A549 treated with DMSO at 1 μM for 4 hours (cell line): ENCODE measurements at places on chromosomes 2 and 18. TPM values are rescaled to one million over a fixed set of nuclear protein-coding genes. Genes with fewer than 3 reads are reported as not detected.

Gene LYPD6B
- not detected in 5 replicates for total RNA-seq

Gene ACTG2
- 0.10 to 0.38 TPM (median 0.17 TPM) in 5 replicates for total RNA-seq

Gene CRACDL
- 0.36 to 0.93 TPM (median 0.57 TPM) in 5 replicates for total RNA-seq

Gene DDX1
- 128 to 145 TPM (median 138 TPM) in 5 replicates for total RNA-seq
